ENCODE measurements at places on chromosomes 1 and 21.
A peak's percentile ranks its signal among the peaks of the same experiment; 100 is the strongest.

- peak overlapping the region; percentile 96 for H3K27ac ChIP-seq
- H3K4me3 ChIP-seq, result peak overlapping the region; percentile 86
- DNase-seq, result peak; percentile 79
- H3K27me3 ChIP-seq, result no peaks in the 10 kb centered on the region
Observed at GRCh38 chr1:11736746-11737639, 1.1 kb downstream of the AGTRAP start.

DNA sequence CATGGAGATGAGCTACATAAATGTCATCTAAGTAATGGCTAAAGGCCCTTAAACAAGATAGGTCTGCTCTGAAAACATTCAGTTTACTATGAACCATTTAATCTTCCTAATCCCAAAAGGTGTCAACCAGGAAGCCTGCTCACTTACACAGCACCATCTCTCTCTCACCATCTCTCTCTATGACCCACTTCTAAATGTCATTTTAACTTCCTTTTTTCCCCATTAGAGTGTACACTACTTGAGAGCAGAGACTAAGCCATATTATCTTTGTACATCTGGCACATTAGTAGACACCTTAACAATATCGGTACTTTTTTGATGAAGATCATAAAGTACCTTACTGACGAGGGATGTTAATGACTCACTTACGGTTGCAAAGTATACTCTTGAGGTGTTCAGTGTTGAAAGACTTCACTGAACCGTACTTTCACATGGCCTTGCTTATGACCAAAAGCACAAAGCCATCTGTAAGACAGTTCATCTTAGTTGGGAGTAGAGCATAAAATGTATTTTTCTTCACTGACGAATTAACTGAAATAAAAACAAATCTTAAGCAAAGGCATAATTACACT is 25.4 kb downstream of the FBXO42 start:
- no peaks in the 10 kb centered on the region for H3K36me3 ChIP-seq
- no peak overlapping the region for H3K27ac ChIP-seq
- H3K4me3 ChIP-seq, result no peak overlapping the region
- no peaks in the 10 kb centered on the region for H3K4me1 ChIP-seq

- no peak for DNase-seq
- H3K4me1 ChIP-seq, result peaks cover 68% of the 10 kb centered on the region
- H3K27ac ChIP-seq, result peak overlapping the region; percentile 81
- H3K4me3 ChIP-seq, result no peak overlapping the region
- no peaks in the 10 kb centered on the region for H3K36me3 ChIP-seq
Observed at GRCh38 chr1:8410791-8411190, 92.9 kb downstream of the SLC45A1 start.

GRCh38 chr1:236159704-236160539 is 17.6 kb downstream of the GPR137B start:
- H3K27ac ChIP-seq, result no peak overlapping the region
- no peak for DNase-seq
- H3K4me3 ChIP-seq, result no peak overlapping the region
- H3K36me3 ChIP-seq, result peaks cover 7% of the 10 kb centered on the region

GRCh38 chr1:230186003-230186863 is 119.2 kb downstream of the GALNT2 start:
- H3K36me3 ChIP-seq, result no peaks in the 10 kb centered on the region
- peak; percentile 75 for DNase-seq
- H3K27me3 ChIP-seq, result no peaks in the 10 kb centered on the region
- H3K4me1 ChIP-seq, result peaks cover 24% of the 10 kb centered on the region

DNA sequence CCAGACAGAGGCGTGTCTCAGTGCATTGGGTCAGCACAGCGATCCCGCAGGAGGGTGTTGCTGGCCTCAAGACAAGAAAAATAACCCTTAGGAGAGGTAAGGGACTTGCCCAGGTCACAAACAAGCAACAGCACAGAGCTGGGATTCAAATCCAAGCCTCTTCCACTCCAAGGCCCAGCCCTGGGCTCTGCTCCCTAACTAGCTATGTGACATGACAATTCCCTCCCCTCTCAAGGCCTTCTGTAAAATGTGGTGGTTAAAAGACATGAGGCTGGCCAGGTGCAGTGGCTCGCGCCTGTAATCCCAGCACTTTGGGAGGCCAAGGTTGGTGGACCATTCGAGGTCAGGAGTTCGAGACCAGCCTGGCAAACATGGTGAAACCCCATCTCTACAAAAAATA is 28.1 kb upstream of the LAPTM5 start:
- no peaks in the 10 kb centered on the region for H3K27me3 ChIP-seq
- H3K4me3 ChIP-seq, result no peak overlapping the region
- no peak for DNase-seq
- no peaks in the 10 kb centered on the region for H3K36me3 ChIP-seq
- H3K27ac ChIP-seq, result no peak overlapping the region

DNA sequence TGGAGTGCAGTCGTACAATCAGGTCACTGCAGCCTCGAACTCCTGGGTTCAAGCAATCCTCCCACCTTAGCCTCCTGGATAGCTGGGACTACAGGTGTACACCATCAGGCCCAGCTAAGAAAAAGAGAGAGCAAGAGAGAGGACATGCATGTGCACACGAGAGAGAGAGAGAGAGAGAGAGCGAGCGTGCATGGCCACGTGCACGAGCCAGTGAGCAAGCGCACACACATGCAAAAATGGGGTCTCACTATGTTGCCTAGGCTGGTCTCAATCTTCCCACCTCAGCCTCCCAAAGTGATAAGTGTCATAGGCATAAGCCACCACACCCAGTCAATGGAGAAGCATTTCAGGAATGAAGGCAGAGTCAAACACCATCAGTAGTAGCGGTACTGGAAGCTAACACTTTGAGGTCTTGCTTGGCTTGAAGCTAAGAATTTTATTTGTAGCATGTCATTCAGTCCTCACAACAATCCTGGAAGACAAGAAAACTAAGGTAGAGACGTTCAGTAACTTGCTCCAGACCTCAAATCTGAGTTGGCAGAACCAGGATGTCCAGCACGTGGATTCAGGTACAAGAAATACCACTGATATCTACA is 14.5 kb downstream of the GNB1 start:
- 0 out of 2 replicates have a peak overlapping the region, but pooled peaks have one; percentile 79 for H3K27ac ChIP-seq
- no peak for DNase-seq
- H3K36me3 ChIP-seq, result peaks cover 13% of the 10 kb centered on the region

DNA sequence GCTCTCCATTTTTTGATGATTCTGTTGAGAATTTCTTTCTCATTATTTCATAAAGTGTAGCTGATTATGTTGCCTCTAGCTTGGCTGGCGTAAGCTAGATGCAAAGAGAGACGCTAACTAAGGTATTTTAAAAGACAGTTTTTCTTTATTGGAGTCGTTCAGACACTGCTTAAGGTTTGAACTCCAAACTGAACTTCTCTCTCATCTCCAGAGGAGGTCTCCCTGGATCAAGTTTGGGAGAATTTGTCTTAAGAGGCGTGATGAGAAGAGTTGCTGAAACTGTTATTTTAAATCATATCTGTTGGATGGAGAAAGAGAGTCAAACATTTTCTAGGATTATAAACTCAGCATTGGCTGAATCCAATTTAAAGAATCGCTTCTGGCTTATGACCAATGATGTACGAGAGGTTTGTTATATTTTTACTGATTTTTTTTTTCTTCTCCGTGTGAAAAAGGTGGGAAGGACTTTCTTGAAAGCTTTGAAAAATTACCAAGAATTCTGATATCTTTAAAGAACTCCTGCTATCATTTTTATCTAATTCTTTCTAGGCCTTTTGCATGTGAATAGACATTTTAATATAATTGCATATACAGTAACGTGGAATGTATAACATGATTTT is 34.0 kb downstream of the MAP3K7CL start:
- no peak overlapping the region for H3K27ac ChIP-seq
- H3K4me3 ChIP-seq, result no peak overlapping the region
- H3K36me3 ChIP-seq, result no peaks in the 10 kb centered on the region
- DNase-seq, result peak; percentile 71

Data from GM23338 (cell line).